ENCODE measurements at places on chromosomes 6 and 20.

DNA sequence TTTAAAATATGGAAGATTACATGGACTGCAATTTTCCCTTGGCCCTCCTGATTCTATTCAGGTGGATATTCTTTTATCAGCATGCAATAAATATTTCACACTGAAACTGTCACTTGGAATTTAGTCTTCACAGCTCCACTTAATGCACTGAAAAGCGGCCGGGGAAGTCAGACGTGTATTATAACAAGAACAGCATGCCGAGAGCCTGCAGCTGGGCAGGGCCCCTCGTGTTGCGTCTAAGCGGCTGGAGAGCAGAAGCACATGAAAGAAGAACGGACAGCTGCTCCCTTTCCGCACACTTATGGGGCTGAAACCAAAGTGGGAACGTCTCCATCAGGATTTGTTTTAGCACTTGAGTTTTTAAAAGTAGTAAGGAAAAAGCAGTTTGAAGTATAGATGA is 57.2 kb downstream of the LYRM4 start:
- DNase-seq, result no peak

DNA sequence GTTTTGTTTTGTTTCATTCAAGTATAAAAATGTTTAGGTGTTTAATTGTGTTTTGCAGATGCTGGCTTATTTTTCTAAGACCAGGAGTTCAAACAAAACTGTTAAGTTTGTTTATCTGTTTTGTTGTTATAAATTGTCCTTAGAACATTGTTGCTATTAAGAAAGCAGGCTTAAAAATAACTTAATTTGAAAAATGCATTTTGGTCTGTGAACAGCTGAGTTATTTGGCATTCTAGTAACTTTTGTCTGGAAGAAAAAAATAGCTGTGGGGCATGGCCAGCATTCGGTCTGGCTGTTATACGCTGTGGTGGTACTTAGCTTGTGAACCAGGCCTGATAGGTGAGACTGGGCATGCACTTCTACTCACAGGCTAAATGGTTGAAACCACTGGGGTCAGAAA is 37.8 kb downstream of the SLX4IP start:
- no peak for DNase-seq

DNA sequence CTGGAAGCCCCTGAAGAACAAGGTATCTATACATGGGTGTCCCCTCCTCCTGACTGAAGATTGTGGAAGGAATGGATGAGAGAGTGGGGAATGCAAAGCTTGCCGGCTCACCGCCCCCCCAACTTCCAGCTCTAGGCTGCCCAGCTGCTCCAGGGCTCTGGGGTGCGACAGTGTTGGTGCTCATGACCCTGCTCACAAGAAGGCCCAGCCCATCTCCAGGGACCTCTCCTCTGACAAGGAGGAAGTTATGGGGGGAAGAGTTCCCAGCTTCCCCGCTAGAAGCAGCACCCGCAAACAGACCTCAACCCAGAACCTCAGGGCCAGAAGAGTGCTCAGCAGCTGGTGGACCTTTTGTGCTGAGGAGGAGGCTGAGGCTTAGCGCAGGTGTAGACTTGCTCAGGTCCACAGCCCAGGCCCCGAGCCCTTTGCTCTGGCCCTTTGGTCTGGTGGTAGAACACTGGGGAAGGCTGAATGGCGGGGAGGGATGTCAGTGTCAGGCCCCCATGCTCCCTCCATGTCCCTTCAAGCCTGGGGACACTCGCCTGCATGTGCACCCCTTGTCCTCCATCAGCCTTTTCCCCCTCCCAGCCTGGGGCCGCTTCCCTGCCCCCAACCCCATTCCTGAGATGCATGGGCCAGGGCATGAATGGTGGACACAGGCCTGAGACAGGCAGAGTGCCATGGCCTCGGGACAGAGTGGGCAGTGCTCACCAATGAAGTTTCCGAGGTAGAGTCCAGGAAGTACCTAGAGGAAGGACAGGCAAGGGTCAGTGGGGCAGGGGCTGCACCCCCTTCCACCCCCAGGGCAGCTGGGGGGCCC is 1.3 kb downstream of the DUSP15 start:
- no peak for DNase-seq

DNA sequence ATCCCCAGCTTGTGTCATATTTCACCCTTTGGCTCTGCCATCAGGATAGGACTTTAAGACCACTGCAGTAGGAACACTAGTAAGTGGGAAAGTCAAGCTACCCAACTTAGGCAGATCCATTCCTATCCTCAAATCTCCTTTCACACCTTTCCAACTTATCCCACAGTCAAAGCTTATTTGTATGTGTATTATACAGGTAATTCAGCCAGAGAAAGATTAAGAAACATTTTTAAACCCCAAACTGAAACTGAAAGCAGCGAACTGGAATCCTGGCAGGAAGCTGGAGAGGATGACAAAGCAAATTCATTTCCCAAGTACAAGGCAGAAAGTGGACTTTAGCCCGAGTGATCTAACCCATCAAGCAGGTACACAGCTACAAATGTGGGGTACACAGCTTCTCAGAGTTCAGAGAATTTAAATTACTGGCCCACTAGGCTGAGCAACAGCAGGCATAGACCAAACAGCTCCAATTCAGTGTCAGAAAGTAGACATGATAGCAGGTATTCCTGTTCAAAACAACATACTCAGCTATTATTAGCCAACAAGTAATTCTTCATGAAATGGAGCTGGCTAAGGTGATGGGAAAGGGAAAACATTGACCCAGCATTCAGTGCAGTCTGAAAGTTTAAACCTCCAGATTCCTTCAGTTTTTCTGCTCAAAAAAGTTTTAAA is 39.1 kb downstream of the ILRUN start:
- DNase-seq, result no peak

DNA sequence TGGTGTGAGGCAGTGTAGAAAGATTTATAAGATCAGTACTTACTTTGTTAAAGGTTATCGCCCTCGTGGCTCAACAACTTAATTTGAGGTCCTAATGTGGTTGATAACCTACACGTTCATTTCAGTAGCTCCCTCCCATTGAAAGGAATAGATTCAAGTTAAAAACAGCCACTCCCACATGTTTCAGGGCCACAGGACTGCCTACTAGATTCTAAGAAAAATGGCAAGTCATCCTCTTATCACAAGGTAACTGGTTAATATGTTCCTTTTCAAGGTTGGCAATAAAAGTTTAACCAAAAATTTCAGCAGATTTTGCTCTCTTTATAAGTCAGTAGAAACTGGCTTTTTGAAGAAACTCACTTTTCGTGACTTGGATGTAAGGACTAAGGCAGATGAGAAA is 17.1 kb downstream of the GSTA2 start:
- no peak for DNase-seq

DNA sequence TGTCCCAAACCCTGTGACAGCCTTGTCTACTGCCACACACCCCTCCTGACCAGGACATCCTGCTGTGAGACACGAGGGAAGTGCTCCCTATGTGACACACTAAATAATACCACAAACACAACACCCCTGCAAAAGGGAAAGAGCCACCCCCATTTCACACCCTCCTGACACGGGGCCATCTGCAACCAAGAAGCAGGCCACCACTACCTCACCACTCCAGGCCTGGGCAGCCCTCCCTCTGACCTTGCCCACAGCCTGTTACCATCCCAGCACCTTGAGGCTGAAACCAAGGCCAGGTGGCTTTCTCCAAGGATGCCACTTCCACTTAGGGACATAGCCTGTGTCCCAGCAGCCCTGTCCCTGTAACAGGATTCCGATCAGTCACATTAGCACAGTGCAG is 68.2 kb downstream of the NINL start:
- no peak for DNase-seq

GRCh38 chr6:10320291-10320690 is 94.6 kb downstream of the TFAP2A start:
- DNase-seq, result no peak

DNA sequence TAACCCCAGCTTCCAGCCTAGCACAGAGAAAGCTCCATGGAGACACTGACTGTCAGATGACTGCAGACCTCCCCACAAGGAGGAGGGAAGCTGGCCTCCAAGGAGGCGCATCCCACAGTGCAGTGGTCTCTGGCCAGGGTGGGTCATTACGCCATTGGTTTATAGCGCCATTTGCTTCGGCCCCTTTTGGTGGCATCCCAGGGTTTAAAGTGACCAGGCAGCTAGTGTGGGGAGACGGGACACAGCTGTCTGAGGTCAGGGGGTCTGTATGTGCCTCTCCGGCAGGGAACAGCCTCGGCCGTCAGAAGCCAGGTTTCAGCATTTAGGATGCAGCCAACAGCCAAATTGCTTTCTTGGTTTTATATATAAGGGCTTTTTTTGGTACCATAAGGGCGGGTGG is 15.8 kb upstream of the PMEPA1 start:
- no peak for DNase-seq

DNA sequence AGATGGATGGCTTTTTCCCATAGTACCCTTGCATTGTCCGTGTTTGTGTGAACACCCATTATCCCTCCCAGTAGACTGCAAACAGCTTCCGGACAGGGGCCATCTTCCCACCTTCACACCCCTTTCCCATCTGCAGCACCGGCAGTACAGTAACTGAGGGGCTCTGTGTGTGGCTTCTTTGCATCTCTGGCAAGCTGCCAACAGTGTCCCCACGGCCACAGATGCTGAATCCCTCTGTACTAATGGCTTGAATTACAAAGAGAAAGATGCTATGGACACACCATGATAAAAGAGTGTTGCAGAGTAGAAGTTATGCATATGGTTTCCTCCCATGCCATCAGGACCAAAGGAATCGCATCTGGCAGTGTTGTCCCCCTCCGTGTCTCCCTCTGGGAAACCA is 101.1 kb upstream of the CDYL start:
- no peak for DNase-seq

- DNase-seq, result no peak
Observed at GRCh38 chr6:11279284-11279689, 46.8 kb upstream of the NEDD9 start.

GRCh38 chr20:59820204-59821041 is 113.0 kb downstream of the SYCP2 start:
- DNase-seq, result no peak

DNA sequence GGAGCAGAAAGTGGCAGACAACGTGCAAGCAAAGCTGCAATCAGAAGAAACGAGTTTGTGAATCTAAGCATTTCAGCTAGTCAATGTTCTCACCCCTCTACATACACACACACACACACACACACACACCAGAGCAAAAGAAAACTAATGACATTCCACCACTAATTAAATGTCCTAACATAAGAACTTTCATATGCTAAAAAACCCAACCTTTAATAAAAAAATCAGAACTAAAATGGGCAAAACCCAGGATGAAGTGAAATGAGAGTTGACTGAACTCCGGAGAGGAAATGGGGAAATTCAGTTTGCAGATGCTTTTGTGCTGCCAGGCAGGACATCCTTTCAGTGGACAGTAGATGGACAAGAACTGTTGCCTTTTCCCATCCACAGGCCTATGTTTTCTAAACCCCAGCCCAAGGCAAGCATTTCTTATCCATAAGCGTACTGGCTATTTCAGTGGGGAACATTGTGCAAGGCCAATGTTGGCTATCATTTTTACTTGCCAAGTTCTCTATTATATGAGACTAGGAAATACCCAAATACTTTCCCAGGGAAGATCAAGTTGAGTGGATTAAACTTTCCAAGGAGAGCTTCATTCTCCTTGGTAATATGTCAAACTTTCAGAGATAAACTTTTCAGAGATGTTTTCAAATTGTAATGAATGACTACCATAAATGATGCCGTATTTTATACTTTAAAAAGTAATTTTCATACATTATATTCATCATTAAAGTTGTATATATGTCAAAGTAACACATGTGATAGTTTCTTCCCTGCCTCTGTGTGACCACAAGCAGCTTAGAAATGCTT is 27.3 kb downstream of the RIN2 start:
- no peak for DNase-seq

DNA sequence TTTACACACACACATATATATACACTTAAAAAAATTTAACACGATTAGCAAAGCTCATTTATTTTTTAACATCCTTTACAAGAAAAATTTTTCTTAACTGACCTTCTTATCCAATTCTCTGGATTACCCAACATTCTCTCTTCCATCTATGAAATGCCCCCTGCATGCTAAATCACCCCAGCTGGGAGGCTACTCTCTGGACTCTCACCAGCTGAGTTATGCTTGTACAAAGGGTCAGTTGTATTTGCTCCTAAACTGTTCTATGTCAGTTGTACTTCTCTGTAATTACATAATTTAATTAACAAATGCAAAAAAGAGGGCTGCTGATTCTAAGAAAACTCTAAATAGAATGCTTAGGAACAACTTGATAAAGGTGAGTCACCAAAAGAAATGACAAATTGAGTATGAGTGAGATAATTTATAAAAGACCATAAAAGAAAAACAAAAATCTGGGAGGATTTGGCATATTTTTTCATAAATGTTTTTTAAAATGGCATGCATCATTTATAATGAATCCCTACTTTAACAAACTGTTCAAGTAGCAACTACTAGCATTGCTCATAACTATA is 120.5 kb downstream of the KIF13A start:
- DNase-seq, result no peak

DNA sequence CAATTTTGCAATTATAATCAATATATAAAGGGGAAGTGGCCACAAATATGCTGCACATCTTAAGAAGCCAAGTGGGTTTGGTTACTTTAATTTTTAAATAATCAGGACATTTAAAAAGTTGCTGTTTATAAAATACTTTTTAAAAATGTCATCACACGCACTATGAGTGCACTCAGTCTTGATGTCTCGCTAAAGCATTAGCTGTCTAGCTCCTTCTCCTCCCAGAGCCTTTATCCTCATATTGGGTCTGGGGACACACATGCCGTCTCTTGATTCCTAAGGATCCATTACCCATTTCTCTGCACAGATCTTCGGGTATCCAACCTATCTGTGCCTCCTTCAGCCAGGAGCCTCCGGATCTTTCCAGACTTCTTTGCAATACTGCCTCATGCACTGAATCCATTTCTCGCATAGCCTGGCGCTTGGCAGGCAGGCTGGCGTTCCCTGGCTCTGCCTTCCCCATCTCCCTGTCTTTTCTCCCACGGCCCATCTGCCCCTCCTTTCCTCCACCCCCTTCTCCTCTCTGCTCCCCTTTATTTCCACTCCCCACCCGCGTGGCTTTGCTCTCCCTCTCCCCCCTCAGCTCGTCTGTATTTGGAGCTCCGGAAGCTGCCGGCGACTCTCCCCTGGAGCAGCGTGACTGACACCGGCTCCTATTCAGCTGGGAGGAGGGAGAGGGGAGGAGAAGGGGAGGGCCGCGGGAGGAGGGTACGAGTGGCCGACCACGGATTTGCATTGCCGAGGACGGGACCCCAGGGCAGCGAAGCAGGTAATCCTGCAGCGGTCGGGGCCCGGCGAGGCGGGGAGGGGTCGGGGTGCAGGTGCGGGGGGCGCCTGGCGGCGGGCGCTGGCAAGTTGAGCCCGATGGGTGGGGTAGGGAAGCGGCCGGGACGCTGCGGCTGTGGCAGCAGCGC is at the start of gene CAP2:
CAP2 (plus strand) TSS at position 618 of the 914 bp plus-strand sequence. CDS start 27,961 bp downstream, outside the sequence.
- no peak for DNase-seq

- DNase-seq, result no peak
Observed at GRCh38 chr6:151260205-151260604, 20.4 kb downstream of the AKAP12 start.

- DNase-seq, result no peak
Observed at GRCh38 chr20:45419188-45420091, 3.5 kb downstream of the PIGT start.

- DNase-seq, result no peak
Observed at GRCh38 chr20:32289661-32290431, 12.4 kb downstream of the KIF3B start.
